Ascending aorta (tissue), 2 donors: ENCODE measurements at places on chromosomes 7 and 10. TPM values are rescaled to one million over a fixed set of nuclear protein-coding genes. Genes with fewer than 3 reads are reported as not detected.
A peak's percentile ranks its signal among the peaks of the same experiment; 100 is the strongest.

DNA sequence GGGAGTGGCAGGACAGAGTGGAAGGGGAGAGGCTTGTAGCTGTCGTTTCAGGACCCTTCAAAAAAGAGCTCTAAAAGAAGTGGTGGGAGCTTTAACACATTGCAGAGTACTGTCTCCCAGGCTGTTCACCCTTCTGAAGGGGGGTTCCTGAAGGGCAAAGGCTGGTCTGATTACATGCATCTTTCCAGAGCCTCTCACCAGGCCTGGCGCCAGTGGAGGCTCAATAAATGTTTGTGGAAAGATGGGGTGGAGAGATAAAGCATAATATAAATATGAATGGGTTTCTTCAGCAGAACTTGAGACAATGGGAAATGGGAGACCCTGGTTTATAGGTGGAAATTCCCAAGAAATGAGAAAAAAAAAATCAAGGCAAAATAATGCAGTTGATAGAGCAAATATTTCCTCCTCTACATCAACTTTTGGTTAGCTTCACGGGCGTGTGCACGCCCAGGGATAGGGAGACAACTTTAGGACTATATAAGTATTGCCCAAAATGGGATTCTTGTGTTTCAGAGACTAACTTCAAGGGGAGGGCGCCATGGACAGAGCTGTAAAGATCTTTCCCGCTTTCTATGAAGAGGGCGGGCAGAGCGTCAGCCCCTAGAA lies 613 bp upstream of the BUB3 start:
- peaks cover 19% of the 10 kb centered on the region for H3K4me1 ChIP-seq
- peaks cover 18% of the 10 kb centered on the region for H3K27me3 ChIP-seq
- H3K27ac ChIP-seq, result no peak overlapping the region
- H3K36me3 ChIP-seq, result peaks cover 8% of the 10 kb centered on the region

GRCh38 chr10:112580267-112580666 lies 133.3 kb downstream of the VTI1A start:
- DNase-seq, result no peak
- no peaks in the 10 kb centered on the region for H3K27me3 ChIP-seq
- no peak overlapping the region for H3K4me3 ChIP-seq
- H3K27ac ChIP-seq, result no peak overlapping the region
- H3K36me3 ChIP-seq, result no peaks in the 10 kb centered on the region

DNA sequence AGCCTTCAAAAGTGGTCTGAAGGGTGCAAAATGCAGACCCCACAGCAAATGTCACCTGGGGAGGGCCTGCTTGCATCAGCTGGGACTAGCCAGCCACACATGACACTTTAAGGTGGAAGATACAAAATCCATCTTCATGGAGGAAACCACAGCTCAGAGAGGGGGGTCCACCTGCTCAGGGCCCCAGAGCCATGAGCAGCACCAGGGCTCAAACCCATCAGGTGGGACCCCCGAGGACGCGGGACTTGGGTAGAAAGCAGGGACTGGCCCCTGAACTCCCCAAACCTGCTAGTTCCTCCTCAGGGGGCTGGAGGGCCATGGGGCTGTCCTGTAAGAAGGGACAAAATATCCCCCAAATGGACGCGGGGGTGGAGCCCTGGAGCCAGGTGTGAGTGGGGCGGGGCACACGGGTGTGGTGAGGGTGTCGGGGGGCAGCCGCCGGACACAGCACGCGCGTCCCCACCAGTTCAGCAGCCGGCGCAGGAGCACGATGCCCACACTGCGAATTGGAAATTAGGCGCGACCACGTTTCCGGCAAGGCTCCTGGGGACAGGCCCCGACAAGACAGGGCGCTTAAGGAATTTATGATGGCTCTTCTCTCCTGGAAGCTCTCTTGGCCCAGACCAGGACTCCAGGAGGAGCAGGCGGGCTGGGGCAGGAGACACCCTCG lies 8.0 kb downstream of the PDGFA start:
- peaks cover 44% of the 10 kb centered on the region for H3K36me3 ChIP-seq
- H3K4me1 ChIP-seq, result peaks cover 63% of the 10 kb centered on the region
- no peaks in the 10 kb centered on the region for H3K27me3 ChIP-seq

- no peak overlapping the region for H3K4me3 ChIP-seq
- no peak overlapping the region for H3K27ac ChIP-seq
- DNase-seq, result no peak
- H3K27me3 ChIP-seq, result no peaks in the 10 kb centered on the region
These were observed 226.5 kb upstream of the STEAP1 start for GRCh38 chr7:89927762-89928161.

GRCh38 chr7:1028775-1029636 lies 15.3 kb upstream of the GPR146 start:
- H3K4me3 ChIP-seq, result peak overlapping the region; percentile 83
- H3K36me3 ChIP-seq, result peaks cover 19% of the 10 kb centered on the region
- H3K27me3 ChIP-seq, result no peaks in the 10 kb centered on the region
- no peaks in the 10 kb centered on the region for H3K4me1 ChIP-seq

GRCh38 chr7:49324707-49325106 lies 400.4 kb downstream of the CDC14C start:
- DNase-seq, result no peak
- no peaks in the 10 kb centered on the region for H3K27me3 ChIP-seq
- H3K4me1 ChIP-seq, result no peaks in the 10 kb centered on the region
- H3K27ac ChIP-seq, result no peak overlapping the region

GRCh38 chr10:12490963-12491362 lies 141.6 kb downstream of the CAMK1D start:
- H3K4me3 ChIP-seq, result no peak overlapping the region
- no peaks in the 10 kb centered on the region for H3K36me3 ChIP-seq
- no peak overlapping the region for H3K27ac ChIP-seq
- H3K27me3 ChIP-seq, result no peaks in the 10 kb centered on the region
- no peak for DNase-seq

DNA sequence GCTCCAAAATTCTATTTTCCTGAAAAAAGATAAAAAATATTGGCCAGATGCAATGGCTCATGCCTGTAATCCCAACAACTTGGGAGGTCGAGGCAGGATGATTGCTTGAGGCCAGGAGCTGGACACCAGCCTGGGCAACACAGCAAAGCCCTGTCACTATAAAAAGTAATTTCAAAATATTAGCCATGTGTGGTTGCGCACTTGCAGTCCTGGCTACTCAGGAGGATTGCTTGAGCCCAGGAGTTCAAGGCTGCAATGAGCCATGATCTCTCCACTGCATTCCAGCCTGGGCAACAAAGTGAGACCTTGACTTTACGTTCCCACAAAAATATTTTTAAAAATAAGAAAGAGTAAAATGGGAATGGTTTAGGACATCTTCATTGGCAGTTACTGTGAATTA lies 104.1 kb upstream of the AFAP1L2 start:
- no peaks in the 10 kb centered on the region for H3K27me3 ChIP-seq
- H3K27ac ChIP-seq, result no peak overlapping the region
- no peak for DNase-seq
- H3K4me1 ChIP-seq, result no peaks in the 10 kb centered on the region
- H3K36me3 ChIP-seq, result no peaks in the 10 kb centered on the region

GRCh38 chr10:3010816-3011460 lies 56.4 kb upstream of the PFKP start:
- no peak for DNase-seq
- H3K27me3 ChIP-seq, result no peaks in the 10 kb centered on the region
- H3K27ac ChIP-seq, result no peak overlapping the region
- no peak overlapping the region for H3K4me3 ChIP-seq
- H3K4me1 ChIP-seq, result no peaks in the 10 kb centered on the region

DNA sequence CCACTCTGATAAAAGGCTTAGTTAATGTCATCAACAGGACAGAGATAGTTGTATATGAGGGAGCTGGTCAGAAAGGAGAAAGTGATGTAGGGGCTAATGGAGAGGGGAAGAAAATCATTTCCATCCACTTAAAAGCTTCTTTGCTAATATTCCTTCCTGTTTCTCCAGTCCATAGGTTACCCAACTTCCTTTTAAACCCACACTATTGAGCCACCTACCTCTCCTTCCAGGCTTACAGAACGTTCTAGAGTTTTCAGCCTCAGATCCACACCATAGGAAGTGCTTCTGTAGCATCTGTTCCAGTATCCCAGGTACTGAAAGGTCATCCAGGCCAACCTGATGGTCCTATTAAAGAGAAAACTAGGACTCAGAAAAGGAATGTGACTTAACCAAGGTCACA lies 28.2 kb downstream of the STRIP2 start:
- DNase-seq, result no peak
- no peak overlapping the region for H3K4me3 ChIP-seq
- H3K27me3 ChIP-seq, result no peaks in the 10 kb centered on the region
- no peaks in the 10 kb centered on the region for H3K4me1 ChIP-seq
- no peaks in the 10 kb centered on the region for H3K36me3 ChIP-seq
- no peak overlapping the region for H3K27ac ChIP-seq

DNA sequence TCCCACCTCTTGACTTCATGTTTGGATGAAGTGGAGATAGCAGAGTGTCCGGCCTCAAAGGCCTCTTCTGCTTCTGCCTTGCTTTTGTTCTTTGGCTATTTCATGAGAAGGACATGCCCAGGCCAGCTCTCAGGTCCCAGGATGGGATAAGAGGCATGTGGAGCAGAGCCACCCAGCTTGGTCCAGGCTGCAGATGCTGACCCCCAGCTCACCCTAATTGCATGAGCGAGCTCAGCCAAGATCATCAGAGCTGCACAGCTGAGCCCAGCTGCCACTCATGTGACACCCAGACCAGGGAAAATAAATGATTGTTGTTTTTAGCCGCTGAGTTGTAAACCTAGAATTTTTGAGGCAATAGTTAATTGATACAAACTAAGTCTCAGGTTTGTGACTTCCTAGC lies 230.0 kb downstream of the PHF14 start:
- H3K4me3 ChIP-seq, result no peak overlapping the region
- no peaks in the 10 kb centered on the region for H3K36me3 ChIP-seq
- no peaks in the 10 kb centered on the region for H3K27me3 ChIP-seq
- H3K4me1 ChIP-seq, result no peaks in the 10 kb centered on the region

Gene CEP55
- total RNA-seq, result not detected

Gene EXOC4
- 27.1 TPM for total RNA-seq

Gene CLDN3
- total RNA-seq, result not detected
